ENCODE measurements at places on chromosomes 2 and 18.

DNA sequence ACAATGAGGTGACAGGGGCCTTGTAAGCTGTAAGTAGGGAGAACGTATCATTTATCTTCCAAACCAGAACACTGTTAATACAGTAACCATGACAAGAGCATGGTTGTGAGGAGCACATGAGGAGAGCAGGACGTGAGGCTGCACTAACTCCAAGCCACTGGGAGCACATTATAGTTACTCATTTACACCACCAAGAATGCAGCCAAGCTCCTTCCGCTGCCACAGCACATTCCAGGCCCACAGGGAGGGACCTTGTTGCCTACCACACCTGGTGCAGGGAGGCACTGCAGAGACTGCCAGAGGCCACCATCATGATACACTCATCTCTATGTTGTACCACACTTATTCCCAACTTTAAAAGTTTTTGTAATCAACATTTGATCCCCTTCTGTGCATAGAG lies 13.5 kb upstream of the SFXN5 start:
- DNase-seq: no peak

DNA sequence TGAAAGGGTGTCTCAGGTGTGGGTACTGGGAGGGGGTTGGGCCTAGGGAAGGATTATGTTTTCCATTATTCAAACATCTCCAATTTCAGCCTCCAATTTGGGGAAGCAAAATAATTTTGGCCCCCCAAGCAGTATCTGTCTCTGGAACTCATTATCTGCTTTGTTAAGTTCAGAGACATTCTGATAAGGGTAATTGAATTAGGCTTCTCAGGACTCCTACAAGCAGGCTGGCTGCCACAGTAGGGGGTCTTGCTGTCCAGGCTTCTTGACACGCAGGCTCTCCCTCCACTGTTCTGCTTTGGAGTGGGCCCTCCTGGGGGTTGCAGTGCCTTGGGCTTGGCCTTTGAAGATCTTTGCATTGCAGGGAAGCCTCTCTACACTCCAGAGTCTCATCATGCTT lies 108.1 kb upstream of the SIX2 start:
- DNase-seq: no peak

DNA sequence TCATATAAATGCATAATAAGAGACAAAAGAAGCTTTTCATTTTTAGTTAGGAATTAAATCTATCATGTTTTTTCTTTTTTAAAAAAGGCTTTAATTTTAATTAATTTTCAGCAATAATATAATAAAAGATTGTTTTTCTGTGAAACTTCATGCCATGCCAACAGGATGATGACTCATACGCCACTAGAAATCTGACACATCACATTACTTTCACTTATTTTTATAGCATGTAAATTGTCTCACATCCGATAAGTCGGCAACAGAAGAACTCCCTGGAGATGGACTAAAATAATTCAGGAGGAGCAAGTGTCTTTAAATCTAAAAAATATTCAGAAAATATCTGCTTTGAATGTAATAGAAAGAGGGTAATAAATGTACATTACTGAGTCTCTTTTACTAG lies 1024.2 kb upstream of the ACVR2A start:
- DNase-seq: no peak

GRCh38 chr2:223314811-223315210 lies 262.8 kb downstream of the KCNE4 start:
- DNase-seq: no peak

- DNase-seq: no peak
Measured at GRCh38 chr2:134581877-134582546, 136.8 kb downstream of the TMEM163 start.

- DNase-seq: peak; percentile 25
Measured at GRCh38 chr2:109459485-109459884, 154.3 kb downstream of the SEPTIN10 start.

DNA sequence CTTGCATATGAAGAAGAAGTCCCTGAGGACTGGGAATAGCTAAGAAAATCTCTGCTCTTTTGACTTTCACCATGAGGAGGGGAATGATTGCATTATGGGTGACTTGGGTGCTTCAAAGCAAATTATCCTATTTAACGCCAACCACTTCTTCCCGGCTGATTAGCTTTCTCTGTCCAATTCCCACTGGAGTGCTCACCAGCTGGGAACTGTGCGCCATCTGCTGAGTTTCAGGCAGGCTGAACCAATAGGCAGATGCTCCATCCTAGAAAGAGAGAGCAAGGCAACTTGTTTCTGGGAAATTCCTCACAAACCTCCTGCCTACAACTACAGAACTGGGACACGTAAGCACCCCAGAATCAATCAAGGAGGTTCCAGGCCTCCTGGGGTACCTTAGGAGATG lies 49.4 kb downstream of the POLE4 start:
- no peak for DNase-seq

DNA sequence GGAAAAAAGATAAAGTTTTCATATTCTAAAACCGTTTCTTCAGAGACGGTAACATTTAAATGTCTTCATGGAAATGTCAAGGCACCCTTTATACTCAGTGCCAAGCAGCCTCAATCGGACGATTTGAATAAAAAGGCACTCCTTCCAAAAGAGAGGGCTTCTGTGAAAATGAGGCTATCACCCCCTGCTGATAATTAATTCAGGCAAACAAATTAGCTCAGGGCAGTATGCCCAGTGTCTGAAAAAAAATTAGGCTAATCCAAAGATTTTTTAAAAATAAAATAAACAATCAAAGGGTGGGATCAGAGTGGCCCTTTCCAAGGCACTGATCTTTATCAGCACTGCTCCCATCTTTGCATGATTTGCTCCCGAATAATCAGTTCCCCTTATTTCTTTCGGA lies 151.0 kb upstream of the PID1 start:
- no peak for DNase-seq

DNA sequence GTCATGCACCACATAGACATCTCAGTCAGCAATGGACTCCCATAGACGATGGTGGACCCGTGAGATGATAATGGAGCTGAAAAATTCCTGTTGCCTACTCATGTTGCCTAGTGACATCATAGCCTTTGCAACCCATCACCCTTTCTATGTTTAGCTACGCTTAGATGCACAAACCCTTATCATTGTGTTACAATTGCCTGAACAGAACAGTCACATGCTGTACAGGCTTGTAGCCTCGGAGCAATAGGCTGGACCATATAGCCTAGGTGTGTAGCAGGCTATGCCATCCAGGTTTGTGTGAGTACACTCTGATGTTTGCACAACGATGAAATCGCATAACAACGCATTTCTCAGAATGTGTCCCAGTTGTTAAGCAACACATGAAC lies 221.6 kb downstream of the ALPK2 start:
- no peak for DNase-seq

DNA sequence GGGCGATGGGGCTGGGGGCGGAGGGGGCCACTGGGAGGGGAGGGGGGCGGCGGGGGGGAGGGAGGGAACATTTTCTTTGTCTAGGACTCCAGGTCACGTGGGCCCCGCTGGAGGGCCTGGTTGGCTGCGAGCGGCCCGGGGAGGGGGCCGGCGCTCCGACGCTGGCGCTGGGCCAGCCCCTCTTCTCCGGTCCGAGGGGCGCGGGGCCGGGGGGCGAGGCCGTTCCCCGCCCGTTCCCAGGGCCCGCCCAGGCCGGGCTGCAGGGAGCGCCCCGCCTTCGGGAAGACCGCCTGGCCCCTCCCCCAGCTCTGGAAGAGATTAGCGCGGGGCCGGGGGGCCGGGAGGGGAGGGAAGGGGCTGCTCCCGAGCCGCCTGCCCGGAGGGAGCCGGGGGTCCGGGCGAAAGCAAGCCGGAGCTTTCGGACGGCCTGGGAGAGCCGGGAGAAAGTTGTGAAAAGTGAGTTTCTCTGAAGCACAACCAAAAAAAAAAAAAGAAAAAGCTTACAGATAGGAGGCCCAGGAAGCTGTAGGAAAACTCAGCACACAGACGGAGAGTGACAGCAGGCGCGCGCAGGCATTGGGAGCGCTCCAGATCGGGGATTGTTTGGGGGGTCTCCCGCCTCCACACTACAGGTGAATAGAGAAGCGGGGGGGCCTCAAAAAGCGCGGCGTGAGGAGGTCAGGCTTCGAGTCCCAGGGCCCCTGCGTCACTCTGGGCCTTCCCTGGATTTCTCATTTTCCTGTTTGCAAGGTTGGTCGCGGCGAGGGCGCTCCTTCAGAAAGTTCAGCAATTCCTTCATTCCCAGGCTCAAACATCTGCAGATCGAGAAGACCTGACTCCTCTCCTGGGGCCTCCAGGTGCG lies 84.1 kb upstream of the POMC start:
- DNase-seq: peak; percentile 92

Data from femur (tissue), 1 donor.